Adrenal gland (tissue), 19 donors: ENCODE measurements at places on chromosomes 4 and X. TPM values are rescaled to one million over a fixed set of nuclear protein-coding genes. Genes with fewer than 3 reads are reported as not detected.

The SHROOM2 gene
- total RNA-seq: 7.2 TPM

The BMP3 gene
- total RNA-seq: 1.00 TPM

The CLNK gene
- not detected for total RNA-seq

DNA sequence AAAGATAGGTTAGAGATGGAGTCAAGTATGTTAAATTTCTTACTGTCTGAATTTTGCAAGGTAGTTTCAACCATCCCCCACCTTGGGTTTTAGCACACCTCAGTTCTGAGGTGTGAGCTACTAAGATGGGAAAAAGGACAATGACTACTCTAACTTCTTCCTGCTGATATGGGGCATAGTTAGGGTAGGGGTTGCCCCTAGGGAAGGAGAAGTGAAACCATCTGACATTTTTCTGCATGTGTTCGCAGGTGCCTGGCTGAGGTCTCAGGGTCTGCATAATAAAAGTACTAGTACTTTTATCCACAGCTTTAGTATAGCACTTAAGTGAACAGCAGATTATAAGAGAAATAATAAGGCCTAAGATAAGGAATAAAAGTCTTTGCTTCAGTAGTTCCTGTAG, 129.5 kb upstream of the CYSLTR1 start:
- DNase-seq: no peak

GRCh38 chr4:6705646-6706045, 4.0 kb downstream of the MRFAP1L1 start:
- no peak for DNase-seq

DNA sequence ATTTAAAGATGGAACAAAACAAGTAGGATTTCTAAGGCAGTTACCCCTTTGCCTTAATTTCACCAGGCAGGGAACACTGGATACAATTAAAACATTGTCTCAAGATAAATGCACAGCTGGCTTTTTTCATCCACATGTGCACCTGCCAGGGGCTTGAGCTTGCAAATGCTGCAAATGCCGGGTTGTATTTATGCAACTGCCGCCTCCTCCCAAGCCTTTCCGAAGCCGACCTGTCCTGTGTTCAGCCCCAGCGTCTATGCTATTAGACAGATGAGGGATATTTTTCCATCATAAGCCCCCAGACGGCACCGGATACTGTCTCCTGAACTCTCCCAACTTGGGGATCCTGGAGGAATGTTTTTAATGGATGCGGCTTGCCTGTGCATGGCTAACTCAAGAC, 251.6 kb downstream of the CRLF2 start:
- DNase-seq: no peak

DNA sequence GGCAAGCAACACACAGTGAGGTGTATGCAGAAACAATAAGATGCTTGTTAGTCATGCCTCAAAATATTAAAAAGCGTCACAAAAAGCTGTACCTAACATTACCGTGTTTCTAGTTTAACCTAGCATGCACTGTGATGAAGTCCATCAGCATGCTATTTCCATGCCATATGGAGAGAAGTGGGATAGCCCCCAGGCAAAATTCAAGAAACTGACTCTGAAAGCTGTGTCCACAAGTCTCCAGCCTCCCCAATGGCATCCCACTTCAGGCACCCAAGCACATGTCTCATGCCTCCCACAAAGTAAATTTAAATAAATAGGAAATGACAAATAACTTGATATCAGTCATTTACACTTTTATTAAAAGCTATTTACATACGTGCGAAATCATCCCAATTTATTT, 10.8 kb downstream of the GABRA2 start:
- DNase-seq: no peak
